ENCODE measurements at places on chromosomes 5 and 9.

GRCh38 chr9:70921136-70921535 is 200.3 kb downstream of the TRPM3 start:
- no peak for DNase-seq

GRCh38 chr9:21989440-21990189 is 4.6 kb downstream of the CDKN2A start:
- no peak for DNase-seq

GRCh38 chr9:13034694-13035002 is 244.8 kb downstream of the MPDZ start:
- DNase-seq = no peak

GRCh38 chr9:105148328-105149006 is 96.0 kb upstream of the SLC44A1 start:
- DNase-seq = no peak

DNA sequence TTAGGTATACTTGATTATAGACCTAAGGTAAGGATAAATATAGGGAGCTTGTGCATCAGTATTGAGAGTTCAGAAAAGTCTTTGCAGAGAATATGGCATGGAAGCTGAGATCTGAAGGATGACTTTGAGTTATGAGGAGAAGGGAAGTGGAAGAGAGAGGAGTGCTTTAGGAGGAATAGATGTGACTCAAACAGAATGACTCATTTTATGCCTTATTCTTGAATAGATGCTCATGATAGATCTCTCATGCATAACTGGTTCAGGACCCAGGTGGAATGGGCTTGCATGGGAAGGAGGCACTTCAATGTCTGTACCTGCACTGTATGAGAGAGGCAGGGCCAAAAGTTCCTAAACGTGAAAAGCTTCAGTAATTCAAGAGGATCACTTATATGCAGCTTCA is 103.3 kb downstream of the CWC27 start:
- no peak for DNase-seq

DNA sequence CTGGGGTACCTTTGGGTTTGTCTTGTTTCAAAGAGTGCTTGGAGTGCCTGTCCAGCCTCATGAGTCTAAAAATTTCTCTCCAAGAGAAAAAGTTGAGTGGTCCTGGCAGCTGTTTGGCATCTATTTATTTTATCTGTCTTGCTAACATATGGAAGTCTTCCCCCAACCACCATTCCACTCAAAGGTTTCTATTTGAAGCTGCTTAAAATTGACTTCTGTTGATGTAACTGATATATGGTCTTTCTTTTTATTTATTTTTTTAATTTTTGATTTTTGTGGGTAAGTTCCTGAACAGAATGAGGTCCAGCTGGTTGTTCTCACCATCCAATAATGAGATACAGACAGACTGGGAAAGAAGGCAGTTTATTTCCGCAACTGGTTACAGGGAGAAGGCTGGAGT is 178.7 kb upstream of the SGCD start:
- no peak for DNase-seq

GRCh38 chr9:110788871-110789270 is 120.3 kb downstream of the MUSK start:
- no peak for DNase-seq

DNA sequence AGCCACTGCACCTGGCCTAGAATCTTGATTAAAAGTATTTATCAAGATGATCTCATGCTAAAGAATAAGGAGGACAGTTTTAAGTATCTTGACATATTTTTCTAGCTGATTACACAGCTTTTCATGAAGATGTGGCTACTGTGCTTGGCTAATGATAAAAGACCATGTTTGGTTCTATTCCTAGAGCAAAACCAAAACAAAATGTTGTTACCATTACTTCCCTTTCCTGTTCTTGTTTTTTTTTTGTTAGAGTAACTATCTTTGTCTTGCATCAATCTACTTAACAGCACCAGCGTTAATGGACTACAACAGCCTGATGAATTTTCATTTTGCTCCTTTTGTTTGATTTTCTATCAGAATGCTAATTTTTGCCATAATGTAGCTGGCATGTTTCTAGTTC is 86.2 kb upstream of the DHFR start:
- DNase-seq = no peak

- no peak for DNase-seq
These were observed 531.1 kb downstream of the CETN3 start for GRCh38 chr5:89878140-89879132.

DNA sequence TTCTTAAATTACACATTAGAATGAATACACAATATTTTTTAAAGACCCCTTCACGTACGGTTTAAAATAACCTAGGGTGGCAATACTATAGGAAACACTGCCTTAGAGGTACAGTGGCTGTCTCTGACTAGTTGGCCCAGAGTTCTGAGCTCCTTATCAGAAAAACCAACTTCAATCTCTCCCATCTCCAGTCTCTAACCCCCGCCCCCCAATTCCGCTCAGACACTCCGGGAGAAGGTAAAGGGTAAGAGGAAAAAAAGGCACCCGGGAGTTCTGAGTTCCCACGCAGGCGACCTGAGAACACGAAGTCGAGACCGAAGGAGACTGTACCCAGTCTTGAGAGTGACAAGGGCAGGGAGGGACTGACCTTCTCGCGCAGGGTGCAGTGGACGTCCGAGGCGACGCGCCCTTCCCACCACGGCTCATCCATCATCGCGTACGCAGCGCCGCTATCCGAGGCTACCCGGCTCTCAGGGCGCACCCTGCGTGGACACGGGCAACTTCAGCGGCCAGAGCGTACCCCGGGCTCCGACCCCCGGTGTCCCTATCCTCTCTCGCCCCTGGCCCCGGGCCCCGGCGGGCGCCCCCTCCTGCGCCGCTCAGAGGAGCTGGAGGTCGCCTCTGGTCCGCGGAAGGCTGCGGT is 752 bp downstream of the CCNJL start:
- no peak for DNase-seq

DNA sequence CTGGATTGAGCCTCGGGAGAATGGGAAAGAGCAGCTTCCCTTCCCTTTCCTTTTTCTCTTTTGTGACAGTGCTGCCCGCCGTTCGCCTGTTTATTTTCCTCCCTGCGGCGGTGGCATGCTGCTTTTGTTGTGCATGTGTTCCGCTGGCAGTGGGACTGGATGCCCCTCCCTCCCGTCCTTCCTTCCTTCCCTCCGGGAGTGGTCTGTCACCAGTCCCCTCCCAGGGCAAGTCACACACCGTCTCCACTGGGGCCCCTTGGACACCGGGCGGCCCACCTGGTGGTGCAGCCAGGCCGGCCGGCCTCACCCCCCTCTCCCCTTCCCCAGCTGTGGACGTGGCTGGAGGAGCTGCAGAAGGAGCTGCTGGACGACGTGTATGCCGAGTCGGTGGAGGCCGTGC is 214.7 kb downstream of the TRIO start:
- no peak for DNase-seq

DNA sequence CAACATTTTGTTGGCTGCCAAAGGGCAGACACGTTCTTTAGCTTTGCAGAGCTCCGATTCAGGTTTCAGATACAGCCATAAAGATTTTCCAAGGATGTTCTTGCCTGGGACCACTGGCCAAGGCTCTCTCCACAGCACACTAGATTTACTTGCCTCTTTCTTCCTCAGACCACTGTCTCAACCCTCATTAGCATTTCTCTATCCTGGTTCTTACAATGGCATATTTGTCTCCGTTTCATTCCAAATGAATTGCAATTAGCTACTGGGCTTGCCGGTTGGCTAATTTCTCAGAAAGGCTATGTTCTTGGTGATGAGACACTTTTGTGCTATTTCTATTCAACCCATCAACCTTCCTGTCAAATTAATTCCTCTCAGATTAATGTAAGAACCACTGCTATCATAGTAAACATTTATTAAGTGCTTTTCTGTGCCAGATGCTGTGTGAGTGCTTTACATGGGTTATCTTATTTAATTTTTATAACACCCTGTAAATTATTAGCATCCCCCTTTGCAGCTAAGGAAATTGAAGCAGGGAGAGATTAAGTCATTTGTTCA is 118.4 kb upstream of the NR3C1 start:
- no peak for DNase-seq

- no peak for DNase-seq
These were observed 1006.4 kb upstream of the CTNND2 start for GRCh38 chr5:12910641-12911040.

- DNase-seq = no peak
These were observed 162.5 kb upstream of the GAS1 start for GRCh38 chr9:87109851-87110250.

DNA sequence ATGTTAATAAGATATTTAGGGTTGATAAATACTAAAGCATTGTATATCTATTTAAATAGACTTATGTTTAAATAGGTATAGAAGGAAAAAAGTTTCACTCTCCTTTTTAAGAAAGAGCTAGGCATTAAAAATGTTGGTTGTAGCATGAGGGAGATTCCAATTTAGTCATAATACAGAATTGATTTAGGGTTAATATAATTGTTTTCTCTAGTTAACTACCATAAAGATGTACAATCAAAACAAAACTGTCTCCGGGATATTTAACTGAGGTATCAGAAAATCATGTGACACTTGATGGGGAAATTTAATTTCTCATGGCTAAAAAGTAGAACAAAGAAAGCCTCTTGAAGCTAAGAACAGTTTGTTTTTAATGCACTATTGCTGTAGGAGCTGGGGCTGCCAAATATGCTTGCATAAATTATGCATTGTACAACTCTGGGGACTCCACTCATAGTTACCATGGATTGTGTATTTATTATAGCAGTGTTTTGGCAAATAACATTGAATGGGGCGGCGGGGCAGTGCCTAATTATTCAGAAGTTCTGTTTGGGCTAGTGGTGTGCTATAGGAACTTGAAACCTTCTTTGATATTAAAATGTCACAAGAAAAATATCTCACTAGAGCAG is 44.2 kb downstream of the SMC2 start:
- DNase-seq = no peak

DNA sequence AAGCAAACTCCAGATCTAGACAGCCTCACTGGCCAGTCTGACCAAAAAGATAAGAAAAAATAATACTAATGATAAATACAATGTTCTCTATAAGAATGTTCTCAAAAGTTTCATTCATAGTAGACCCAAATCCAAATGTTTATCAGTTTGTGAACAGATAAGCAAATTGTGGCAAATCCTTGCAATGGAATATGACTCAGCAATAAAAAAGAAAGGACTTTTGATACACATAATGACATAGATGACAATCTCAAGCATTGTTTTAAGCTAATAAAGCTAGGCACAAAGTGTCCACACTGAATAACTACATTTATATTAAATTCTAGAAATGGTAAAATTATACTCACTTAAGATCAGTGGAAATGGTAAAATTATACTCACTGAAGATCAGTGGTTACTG is 195.4 kb upstream of the TYRP1 start:
- no peak for DNase-seq

DNA sequence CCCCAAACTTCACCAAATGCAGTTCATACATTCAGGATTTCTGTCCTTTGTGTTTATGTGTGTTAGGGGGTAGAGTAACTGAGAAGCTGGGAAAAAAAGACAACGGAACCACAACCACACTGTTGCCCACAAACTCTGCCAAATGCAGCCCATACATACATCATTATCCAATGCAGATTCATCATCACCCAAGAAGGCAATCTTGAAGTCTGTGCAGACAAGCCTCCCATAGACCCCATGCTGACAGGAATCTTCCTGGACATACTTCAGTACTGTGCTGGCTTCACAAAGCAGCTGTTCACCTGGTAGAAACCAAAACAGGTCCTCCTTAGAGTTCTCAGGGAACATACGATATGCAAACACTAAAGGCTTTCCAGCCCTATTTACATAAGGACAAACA is 38.9 kb downstream of the MTMR12 start:
- DNase-seq = no peak

GRCh38 chr9:129610213-129610472 is 10.8 kb downstream of the C9orf50 start:
- no peak for DNase-seq

GRCh38 chr9:119810645-119811429 is 441.6 kb upstream of the BRINP1 start:
- DNase-seq = no peak

- DNase-seq = no peak
These were observed 202.7 kb downstream of the CD180 start for GRCh38 chr5:66993882-66994281.

DNA sequence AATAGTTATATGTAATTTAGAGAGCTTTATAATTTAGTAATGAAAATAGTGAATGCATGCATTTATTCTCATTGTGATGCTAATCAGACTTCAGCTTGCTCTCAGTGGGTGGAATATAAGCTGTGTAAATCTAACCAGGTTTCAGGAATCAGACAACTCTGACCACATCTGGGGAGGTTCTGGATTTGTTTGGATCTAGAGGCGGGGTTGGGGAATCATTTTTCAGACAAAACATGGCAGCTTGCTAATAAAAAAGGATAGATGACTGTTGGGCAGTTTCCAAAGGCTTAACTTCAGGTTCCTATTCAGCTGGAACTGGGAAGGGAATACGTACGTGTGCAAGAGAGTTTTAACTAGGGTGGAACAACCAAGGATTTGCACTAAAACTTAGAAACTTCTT is 43.2 kb upstream of the MAMDC2 start:
- DNase-seq = no peak

GRCh38 chr5:56129288-56129687 is 103.8 kb downstream of the ANKRD55 start:
- no peak for DNase-seq

DNA sequence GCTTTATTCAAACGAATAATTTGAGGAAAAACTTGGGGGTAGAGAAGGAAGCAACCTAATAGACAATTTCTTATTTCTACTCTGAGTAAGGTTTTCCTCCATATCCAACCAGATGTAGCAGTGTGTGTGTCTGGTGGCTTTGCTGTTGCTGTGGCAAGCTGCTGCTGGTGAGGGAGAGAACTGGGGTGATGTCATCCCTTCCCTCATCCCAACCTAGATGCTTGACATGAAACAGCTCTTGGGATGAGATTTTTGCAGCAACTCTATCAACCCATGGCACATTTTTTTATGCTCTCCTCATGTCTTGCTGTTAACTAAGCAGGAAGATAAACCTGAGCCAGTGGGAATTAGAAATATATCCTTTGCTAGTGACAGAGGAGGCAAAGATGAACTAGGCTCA is 135.8 kb downstream of the PCSK1 start:
- DNase-seq = no peak

All from activated T-cell treated with anti-CD3 and anti-CD28 coated beads for 24 hours (primary cell).